ENCODE measurements at places on chromosomes 2 and 18.

GRCh38 chr2:98915751-98916358, 20.2 kb downstream of the CRACDL start:
- peak; percentile 85 for DNase-seq

DNA sequence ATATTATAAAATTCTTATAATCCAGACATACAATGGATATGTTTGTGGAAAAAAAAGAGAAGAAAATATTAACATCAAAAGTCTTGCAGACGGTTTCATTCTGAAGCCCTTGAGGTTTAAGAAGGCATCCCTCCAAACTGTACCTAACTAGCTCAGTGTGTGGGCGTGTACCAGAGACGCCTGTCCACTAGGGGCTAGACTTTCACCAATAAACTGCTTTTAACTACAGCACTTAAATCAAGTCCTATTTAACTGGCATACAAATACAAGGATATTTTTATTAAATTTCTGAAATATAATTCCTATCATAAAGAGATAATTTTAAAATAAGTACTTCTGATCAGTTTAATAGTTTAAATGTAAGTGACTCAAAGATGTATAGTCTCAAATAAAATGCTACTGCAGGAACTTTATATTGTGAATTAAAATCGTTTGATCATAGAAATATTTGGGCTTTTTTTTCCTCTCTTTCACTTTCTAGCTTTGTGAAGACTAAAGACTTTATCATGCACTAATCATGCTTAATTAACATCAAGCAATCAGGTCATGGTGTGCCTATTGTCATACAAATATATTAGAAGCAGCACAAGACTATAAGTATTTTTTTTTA, 437.7 kb downstream of the SATB2 start:
- DNase-seq = peak; percentile 25

- no peak for DNase-seq
Observed at GRCh38 chr2:241649404-241649803, 11.9 kb downstream of the ATG4B start.

GRCh38 chr2:170235860-170236679, 58.1 kb downstream of the MYO3B start:
- DNase-seq = peak; percentile 53

DNA sequence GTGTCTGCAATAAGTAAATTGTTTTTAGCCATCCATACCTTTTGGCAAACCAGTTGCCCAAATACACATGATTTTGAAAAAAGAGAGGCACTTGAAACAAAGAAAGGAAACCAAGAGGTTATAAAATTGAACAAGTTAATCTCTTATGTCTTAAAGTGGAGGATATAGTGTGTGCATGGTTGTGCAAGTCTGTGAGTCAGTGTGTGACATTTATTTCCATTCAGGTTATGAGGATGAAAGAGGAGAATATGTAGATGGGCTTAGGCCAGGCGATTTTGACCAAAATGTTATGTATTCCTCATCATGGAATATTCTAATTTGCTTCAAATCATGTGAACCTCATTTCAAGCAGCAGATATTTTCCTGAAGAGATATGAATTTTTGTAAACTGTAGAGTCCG, 123.3 kb downstream of the SETBP1 start:
- peak; percentile 22 for DNase-seq

DNA sequence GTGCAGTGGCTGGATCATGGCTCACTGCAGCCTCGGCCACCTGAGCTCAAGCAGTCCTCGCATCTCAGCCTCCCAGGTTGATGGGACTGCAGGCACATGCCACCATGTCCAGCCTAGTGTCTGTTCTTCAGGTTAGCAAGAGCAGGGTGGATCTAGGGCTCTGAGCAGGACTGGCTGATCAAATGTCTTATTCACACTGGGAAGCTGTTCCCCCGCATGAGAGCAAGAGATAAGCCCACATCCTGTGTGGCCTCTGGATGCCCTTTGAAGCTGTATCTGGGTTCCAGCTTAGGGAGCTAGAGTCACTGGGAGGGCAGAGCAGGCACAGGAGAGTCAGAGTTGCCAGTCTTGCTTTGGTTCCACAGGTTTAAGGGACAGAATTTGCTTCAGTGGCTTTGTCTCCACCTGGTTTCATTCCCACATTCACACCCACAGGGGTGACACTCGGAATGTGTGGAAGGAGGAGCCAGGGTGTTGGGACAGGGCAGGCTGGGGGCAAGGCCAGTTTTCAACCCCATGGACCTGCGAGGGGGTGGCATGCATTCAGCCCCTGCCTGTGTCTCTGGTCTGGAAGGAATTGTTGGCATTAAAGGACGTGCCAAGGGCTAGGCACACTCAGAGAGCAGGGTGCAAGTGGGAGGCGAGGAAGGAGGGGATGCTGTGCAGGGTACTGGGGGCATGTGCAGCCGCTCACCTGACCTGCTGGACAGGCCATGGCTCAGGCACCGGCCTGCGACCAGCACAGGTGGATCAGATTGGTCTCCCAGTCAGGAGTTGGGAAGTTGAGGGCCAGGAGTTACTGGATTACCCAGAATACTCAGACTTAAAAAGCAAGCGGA, 24.5 kb downstream of the PTPN18 start:
- DNase-seq = no peak

- DNase-seq = peak; percentile 81
Observed at GRCh38 chr2:140502951-140503630, 1627.7 kb downstream of the LRP1B start.

- DNase-seq = no peak
Observed at GRCh38 chr2:105383432-105384166, 15.3 kb downstream of the FHL2 start.

DNA sequence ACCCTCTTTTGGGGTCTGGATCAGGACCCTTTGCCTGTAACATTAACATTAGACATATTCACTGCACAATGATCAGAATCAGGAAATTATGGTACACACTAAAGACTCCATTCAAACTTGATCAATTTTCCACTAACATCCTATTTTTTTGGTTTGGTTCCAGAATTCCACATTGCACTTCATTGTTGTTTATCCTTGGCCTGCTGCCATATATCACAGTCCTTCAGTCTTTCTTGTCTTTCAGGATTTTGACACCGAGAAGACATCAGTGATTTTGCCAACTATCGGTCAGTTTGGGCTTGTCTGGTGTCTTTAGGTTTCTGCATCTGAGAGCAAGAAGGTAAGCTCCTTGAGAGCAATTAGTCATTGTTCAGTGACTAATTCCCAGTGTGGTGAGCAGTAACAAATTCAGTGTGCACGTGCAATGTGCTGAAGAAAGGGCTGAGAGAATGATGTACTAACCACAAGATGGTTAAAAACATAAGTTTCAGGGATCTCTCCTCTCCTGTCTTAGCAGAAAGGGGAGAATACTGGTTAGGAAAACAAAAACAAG, 23.5 kb downstream of the MARCHF4 start:
- DNase-seq = peak; percentile 92

DNA sequence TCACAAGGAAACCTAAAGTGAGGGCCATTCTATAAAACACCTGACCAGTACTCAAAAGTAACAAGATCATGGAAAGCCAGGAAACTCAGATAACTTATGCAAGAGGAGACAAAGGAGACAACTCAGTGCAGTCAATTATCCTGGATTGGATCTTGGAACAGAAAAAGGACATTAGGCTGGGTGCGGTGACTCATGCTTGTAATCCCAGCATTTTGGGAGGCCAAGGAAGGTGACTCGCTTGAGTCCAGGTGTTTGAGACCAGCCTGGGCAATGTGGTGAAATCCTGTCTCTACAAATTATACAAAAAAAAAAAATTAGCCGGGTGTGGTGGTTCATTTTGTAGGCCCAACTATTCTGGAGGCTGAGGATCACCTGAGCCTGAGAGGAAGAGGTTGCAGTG, 424.5 kb upstream of the SPRED2 start:
- no peak for DNase-seq

GRCh38 chr2:46410273-46411244, 68.8 kb upstream of the TMEM247 start:
- DNase-seq = no peak

Data from epithelial cell of esophagus (primary cell).